ENCODE measurements at places on chromosomes 12 and 14.
A peak's percentile ranks its signal among the peaks of the same experiment; 100 is the strongest.

- DNase-seq = no peak
Measured at GRCh38 chr12:94567761-94568160, 82.6 kb downstream of the TMCC3 start.

GRCh38 chr12:11943919-11944700, 126.6 kb upstream of the BCL2L14 start:
- DNase-seq = no peak

- peak; percentile 31 for DNase-seq
Measured at GRCh38 chr12:96294831-96295230, 100.7 kb downstream of the ELK3 start.

GRCh38 chr14:98773814-98774213, 498.2 kb downstream of the BCL11B start:
- DNase-seq = no peak

DNA sequence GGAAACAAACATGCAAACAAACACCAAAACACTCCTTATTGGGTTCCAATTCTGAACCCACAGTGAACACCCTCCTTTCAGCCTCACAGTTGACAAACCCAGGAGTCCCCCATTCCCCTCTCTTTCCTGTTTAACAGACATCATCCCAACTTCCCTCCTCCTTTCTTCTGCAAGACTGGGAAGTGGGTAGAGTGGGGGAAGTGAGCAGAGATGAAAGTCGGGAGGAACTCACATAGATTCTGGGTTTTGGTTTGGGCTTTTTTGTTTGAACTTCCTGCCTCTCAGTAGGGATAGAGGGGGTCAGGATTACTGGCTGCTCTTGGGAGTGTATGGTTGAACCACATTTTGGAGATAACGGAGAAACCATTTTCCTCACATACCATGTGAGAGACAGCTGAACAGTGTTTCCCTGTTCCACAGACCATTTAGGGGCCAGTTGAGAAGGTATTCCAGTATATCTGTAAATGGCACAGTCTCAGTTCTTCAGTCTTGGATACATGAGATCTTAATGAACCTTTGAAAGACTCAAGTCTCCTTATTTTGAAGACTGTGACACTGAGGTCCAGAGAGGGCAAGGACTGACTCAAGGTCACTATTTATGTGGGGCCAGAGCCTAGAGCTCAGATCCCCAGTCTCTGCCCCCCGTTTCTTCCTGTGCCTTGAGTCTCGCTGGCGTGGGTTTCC, 3.9 kb upstream of the GPR84 start:
- no peak for DNase-seq

- peak; percentile 45 for DNase-seq
Measured at GRCh38 chr14:60646226-60646818, 3.0 kb downstream of the SIX1 start.

GRCh38 chr14:79334272-79334671, 877.0 kb downstream of the DIO2 start:
- DNase-seq = no peak

GRCh38 chr12:1162081-1162760, 171.2 kb downstream of the ERC1 start:
- no peak for DNase-seq

DNA sequence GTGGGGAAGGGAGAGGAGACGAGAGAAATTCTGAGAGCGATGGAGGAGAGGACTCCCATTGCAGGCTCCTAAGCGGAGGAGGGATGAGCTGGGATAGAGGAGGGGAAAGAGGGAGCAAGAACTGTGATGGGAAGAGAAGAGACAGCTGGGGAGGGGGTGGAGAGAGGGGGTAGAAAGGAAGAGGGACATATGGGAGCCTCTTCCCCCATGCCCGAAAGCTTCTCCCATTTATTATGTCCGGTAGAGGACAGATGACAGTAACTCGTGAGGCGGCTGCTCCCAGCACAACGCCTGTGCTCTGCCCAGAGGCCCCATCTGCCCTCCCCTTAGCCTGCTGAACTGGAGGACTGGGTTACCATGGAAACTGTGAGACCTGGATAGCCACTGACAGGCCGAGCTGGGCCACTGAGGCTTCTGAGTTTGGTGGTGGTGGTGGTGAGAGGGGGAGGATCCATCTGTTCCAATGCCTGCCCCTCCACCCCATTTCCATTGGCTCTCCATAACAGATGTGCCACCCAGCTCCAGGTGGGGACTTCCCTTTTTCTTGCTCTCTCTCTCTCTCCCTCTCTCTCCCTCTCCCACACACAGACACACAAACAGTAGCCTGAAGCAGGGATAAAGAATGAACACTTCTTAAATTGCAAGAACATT, 8.3 kb downstream of the CPNE6 start:
- DNase-seq = no peak

GRCh38 chr14:93980456-93981201, 4.3 kb upstream of the ASB2 start:
- DNase-seq = peak; percentile 32

DNA sequence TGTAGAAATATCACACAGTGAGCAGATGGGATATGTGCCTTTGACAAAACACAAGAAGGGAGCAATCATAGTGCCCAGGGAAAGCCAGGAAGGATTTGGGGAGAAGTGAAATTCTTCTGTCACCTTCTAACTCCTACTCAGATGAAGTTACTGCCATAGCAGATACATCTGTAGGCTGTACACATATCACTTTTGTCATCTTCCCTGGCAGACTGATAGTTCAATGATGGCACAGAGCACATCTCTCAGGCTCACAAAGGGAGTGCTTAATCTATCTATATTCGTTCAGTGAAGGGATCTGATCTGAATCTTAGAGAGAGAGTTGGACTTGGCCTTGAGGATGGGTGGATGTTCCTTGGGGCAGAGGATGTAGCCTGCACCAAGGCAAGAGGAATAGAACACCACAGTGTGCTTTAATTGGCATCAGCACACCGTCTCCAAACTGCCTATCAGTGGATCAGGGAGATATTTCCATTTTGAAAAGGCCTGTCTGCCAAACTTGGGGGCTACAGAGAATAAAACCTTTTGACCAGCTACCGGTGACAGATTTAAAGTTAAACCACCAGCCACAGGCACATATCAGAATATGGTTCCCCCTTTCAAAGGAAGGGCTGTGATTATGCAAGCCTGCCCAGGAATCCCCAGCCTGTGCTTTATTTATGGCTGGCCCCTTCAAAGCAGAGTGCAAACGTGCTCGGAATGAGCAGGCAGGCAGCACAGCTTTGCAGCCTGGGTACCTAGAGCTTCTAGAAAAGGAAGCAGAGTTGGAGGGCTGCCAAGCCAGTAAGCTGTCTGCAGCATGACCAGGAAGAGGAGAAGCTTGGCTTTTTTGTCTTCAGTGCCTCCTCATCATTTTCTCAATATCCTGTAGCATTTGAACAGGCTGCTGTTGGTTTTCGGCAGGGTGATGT, 165.5 kb upstream of the DYRK2 start:
- DNase-seq = peak; percentile 70

DNA sequence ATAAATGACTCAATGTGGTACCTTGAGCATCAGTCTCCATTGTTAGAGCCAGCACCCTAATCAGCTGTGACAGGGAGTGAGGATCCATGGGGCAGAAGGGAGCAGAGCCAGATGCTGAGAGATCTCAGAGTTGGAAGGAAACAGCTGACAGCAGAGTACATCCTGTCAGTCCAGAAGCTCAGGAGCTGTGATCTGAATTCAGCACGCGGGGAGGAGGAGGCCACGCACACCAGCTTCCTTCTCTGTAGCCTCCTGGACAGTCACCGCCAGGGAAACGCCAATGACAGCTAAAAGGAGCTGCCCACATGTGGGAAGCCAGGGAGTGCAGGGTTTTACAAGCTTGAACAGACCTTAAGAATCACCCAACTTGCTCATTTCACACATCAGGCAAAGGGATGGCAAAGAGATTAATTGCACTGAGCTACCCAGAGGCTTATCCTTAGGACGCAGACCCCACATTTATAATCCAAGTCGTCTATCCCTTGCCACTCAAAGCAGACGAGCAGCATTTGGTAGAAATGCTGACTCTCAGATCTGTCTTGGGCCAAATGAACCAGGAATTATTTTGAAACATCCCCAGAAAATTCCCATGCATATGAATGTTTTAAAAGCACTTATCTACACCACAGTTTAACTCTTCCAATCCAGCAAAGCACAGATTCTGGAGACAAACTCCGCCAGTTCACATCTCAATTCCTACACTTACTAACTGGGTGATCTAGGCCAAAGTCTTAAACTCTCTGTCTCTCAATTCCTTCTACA, 322.6 kb upstream of the TMTC1 start:
- DNase-seq = no peak

GRCh38 chr14:74979442-74980397, 23.0 kb upstream of the EIF2B2 start:
- peak; percentile 60 for DNase-seq

DNA sequence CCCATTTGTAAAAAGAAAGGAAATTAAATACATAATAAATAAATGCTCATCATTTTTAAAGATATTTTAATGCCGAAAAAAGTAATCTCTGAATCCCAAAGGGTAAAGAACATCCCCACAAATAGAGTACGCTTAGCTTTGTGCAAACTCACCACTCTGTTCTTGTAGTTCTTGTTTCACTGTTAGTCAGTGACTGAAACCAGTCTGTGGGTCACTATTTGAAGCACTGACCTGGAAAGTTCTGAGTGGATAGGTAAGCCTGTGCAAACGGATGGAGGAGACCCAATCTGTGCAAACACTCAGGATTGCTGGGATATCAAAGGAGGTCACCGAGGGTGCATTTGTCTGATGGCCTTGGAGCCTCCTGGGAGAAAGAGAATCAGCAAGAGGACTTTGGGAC, 68.1 kb upstream of the TSPAN11 start:
- no peak for DNase-seq

- no peak for DNase-seq
Measured at GRCh38 chr12:66767536-66767935, 88.7 kb upstream of the GRIP1 start.

DNA sequence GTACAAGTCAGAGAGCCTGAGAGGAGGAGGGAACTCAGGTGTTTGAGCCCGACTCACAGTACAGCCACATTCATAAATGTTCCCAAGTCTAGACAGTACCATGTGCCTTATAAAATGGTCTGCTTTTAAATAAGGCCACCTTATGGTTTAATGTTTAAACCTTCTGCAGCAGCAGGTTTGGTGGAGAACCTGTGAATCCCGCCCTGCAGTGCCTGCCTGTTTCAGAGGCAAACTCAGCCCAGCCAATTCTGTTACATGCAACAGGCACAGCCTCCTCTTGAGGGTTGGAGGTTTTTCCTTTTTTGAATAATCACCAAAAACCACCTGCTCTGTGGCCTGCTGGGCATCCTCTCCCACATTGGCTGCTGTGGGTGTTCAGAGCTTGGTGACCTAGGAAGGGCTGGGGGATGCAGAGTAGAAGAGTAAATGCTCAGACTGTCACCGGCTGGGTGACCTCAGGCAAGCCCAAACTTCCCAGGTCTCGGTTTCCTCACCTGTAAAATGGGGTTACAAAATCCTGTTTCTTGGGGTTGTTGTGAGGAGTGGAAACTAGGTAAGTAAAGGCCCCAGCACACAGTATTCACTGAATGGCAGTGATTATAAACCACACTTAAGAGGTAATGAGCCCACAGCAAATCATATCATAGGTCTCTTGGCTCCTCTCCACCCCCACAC, 28.0 kb downstream of the NUAK1 start:
- no peak for DNase-seq

- no peak for DNase-seq
Measured at GRCh38 chr12:76898442-76898841, 19.6 kb upstream of the CSRP2 start.

DNA sequence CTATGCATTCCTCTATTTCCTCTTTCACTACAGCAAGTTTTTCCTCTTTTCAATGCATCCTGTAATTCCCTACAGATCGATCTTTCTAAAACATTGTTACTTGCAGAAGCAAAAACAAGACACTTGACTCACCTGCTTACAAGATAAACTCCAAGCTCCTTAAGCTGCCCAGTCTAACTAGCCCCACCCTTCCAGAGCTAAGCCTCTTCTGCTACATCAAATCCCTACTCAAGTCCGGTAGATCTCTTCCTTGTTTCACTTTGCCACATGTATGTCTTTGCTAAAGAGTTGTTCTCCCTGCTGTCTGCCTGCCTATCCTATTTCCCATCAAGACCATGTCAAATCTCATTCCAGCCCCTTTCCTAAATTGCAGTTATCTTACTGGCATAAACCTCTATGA, 724.8 kb downstream of the C12orf50 start:
- DNase-seq = no peak

DNA sequence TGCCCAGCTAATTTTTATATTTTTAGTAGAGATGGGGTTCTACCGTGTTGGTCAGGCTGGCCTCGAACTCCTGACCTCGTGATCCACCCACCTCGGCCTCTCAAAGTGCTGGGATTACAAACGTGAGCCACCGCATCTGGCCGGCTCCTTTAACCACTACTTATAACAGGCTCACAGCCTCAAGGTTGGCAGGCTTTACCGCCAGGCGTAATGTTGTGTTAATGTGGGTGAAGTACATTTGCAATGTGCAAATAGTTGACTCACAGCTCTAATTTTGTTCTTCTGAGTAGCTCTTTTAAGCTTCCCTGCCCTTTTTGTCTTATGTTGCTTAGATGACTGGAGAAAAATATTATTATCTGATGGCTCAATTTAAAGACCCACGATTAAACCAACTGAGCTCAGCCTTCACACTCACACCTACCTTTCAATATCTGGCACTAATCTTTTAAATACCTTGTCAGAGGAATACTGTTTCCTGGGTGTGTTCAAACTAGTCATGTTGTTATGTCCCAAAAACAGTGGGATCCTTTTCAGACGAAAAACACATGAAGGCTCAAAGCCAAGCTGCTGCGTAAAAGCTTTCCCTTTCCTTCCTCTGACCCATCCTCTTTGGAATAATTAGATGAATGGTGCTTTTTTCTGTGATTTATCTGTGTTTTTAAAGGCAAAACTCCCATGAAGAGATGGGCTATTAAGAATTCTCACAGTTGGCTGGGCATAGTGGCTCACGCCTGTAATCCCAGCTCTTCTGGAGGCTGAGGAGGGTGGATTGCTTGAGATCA, 57.2 kb upstream of the USP44 start:
- DNase-seq = peak; percentile 71

DNA sequence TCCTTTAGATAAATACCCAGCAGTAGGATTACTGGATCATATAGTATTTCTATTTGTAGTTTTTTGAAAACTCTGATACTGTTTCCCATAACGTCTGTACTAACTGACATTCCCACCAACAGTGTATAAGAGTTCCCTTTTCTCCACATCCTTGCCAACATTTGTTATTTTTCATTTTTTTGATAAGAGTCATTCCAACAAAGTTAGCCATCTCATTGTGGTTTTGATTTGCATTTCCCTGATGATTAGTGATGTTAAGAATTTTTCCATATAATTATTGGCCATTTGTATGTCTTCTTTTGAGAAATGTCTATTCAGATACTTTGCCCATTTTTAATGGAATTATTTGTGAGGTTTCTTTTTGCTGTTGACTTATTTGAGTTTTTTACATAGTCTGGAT, 486.0 kb downstream of the FLRT2 start:
- DNase-seq = peak; percentile 84

- DNase-seq = no peak
Measured at GRCh38 chr14:86311151-86311550, 781.2 kb downstream of the FLRT2 start.
